Aorta (tissue), 5 donors: ENCODE measurements at places on chromosomes 4 and X. TPM values are rescaled to one million over a fixed set of nuclear protein-coding genes. Genes with fewer than 3 reads are reported as not detected.

DNA sequence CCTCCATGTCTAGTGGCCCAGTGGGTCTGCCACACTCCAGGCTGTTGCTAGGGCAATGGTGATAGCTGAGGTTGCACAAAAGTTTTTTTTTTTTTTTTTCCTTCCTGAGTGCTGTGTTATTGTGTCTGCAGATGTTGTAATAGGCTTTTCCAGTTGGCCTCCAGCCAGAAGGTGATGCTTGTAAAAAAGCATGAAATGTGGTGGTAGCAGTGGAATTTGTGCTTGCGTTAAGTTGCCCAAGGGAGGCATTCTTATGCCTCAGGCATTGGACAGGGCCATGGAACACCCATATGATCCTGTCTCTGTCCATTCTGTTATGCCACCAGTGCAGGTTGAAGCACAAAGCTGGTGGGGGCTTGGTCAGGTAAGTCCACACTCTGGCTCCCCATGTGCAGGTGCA, 660.5 kb upstream of the SPANXN1 start:
- no peak overlapping the region for H3K4me3 ChIP-seq
- H3K27ac ChIP-seq: no peak overlapping the region
- no peak for DNase-seq
- H3K36me3 ChIP-seq: no peaks in the 10 kb centered on the region
- no peaks in the 10 kb centered on the region for H3K27me3 ChIP-seq
- H3K4me1 ChIP-seq: no peaks in the 10 kb centered on the region

GRCh38 chr4:169768385-169768784, 10.6 kb upstream of the HPF1 start:
- no peaks in the 10 kb centered on the region for H3K27me3 ChIP-seq
- no peak overlapping the region for H3K27ac ChIP-seq
- H3K4me3 ChIP-seq: no peak overlapping the region
- no peak for DNase-seq
- no peaks in the 10 kb centered on the region for H3K36me3 ChIP-seq

GRCh38 chrX:69504626-69505612, 793 bp downstream of the NALF2 start:
- no peak overlapping the region for H3K27ac ChIP-seq
- peak overlapping the region; percentile 1 for H3K4me3 ChIP-seq
- no peaks in the 10 kb centered on the region for H3K27me3 ChIP-seq

DNA sequence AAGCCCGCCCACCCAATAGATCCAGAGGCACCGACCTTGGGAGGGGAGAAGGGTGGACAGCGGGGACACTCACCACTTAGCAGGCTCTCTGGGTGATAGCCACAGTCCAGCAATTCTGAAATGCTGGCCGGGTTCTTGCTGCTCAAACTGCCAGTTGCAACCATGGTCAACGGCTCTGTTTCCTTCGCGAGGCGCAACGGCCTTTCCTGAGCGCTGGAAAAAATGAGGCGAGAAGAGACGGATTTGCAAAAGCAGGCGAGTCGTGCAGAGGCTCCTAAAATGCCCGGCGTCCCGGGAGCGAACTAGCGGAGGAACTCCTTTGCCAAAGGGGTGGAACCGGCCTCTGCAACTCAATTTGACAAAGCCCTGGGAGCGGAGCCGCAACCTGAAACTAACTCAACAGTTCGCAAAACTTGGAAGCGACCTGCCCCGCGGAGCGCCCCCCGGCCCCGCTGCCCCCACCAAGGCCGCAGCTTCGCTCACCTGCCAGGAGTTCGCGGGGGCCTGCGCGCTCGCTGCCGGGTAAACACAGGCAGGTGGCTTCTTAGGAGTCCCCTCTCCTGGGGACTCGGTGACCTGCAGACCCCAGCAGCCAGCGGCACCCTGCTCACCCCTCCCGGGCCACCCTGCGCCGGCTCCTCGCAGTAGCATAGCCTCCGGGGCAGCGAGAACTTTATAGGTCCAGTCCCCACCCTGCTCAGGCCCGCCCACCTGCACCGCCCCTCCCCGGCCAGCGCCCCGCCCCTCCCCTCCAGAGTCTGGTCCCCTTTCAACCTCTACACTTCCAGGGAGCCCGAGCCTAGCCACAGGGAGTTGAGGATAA, at the start of gene DDIT4L:
Gene DDIT4L, minus strand, starts transcription at position 649 of the 823 bp plus-strand sequence. Its CDS starts 485 bp downstream, at position 164.
- DNase-seq: peak; percentile 82
- H3K4me3 ChIP-seq: peak within 1 kb of the TSS; percentile 79
- no peaks in the 10 kb centered on the region for H3K4me1 ChIP-seq
- no peak within 1 kb of the TSS for H3K27ac ChIP-seq

DNA sequence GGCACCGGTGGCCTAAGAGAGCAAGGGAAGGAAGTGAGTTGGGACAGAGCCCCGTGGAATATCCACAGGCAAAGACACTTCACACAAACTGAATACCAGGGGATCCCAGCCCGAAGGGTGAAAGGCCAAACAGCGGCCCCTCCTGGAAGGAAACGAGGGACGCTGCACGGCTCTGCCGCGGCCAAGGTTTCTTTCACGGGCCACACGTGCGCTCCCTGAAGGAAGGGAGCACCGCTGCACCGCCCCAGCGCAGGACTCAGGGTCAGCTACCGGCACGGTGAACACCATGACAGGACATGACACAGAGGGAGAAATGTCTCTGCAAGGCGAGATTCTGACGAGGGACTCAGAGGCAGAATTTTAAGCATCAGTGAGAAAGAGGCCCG, 31.5 kb upstream of the GTPBP6 start:
- H3K27me3 ChIP-seq: no peaks in the 10 kb centered on the region
- no peaks in the 10 kb centered on the region for H3K36me3 ChIP-seq
- H3K4me1 ChIP-seq: no peaks in the 10 kb centered on the region
- no peak overlapping the region for H3K27ac ChIP-seq
- no peak overlapping the region for H3K4me3 ChIP-seq

DNA sequence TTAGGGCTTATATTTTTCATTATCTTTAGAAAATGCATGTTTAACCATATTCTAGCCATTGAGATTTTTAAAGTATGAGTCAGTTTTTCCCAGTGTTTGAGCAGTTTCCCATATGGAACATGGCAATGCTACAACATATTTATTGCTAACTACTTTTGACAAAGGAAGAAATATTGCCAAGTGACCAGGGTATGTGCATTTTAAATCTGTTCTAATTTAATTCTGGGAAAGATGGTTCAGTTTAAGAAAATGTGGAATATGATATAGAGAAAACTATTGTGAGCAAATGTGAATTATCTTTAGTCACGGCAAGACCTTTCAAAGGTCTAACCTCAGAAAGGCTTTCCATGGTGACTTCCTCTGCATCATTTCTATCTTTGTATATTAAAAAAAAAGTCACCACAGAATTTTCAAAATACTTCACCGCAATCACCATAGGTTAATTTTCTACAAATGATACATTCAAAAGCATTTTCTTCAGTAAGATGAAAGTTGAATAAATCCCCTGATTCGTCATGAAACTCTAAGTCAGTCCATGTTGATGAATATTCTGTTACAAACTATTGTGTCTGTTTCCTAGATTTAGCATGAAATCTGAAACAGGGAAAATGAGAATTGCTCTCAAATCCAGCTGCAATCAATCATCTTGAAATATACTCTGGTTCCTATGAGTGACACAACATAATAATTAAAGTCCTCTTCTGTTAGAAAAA, 2349.0 kb upstream of the TENM3 start:
- no peak overlapping the region for H3K4me3 ChIP-seq
- H3K27me3 ChIP-seq: no peaks in the 10 kb centered on the region
- no peaks in the 10 kb centered on the region for H3K36me3 ChIP-seq
- no peak overlapping the region for H3K27ac ChIP-seq

DNA sequence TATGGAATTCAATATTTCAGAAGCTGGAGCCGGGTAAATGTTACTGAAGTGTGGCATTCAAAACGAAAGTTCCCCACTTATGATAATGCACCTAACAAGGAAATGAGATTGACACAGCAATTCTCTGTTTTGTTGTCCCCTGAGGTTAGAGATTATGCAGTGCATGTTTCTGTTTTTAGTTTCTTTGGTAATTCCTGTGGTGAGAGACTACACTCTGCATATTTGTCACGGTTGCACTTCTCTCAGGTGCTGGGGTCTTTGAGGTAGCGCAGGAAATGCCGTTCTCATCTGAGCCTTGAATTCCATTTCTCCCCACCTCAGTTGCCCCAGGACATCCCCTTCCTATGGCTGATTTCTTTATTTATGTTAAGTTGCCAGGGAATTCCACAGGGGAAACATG, 15.3 kb upstream of the BEND4 start:
- no peak overlapping the region for H3K4me3 ChIP-seq
- DNase-seq: no peak
- no peaks in the 10 kb centered on the region for H3K27me3 ChIP-seq
- no peaks in the 10 kb centered on the region for H3K36me3 ChIP-seq
- H3K27ac ChIP-seq: no peak overlapping the region

- H3K36me3 ChIP-seq: no peaks in the 10 kb centered on the region
- H3K27me3 ChIP-seq: no peaks in the 10 kb centered on the region
- H3K4me3 ChIP-seq: no peak overlapping the region
- H3K27ac ChIP-seq: no peak overlapping the region
- no peak for DNase-seq
Observed at GRCh38 chrX:3295731-3296130, 50.7 kb downstream of the MXRA5 start.

DNA sequence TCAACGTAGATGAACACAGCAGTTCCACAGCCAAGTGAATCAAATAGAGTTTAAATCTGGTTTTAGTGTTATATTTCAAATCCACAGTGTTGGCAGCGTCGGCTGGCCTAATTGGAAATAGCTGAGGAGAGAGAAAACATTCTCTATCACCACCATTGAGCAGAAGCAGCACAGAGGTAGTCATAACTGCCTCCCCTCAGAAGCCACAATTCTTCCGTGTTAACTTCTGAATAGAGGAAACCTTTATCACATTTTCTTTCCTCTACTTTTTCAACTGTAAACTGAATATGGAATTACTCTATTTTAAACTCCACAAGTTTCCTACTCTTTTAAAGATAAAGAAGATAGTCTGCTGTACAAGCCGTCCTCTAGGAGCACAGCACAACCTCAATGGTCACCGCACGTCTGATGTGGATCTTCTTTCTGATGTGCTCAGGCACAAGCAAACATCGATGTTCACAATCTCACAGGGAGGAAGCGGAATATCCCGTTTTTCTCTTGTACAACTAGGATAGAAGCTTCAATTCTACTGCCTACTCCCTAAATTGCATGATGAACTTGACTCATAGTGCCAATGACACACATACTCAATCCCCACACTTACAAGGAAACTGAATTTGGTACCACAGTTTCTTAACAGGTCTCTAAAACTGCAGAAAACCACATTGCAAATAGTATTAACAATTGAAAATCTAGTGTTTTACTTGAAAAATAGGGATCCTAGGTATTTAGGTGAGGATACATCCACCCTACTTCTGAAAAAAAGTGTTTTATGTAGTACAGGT, 217.8 kb upstream of the ETNPPL start:
- H3K4me1 ChIP-seq: no peaks in the 10 kb centered on the region
- H3K36me3 ChIP-seq: no peaks in the 10 kb centered on the region
- no peak for DNase-seq
- no peak overlapping the region for H3K27ac ChIP-seq
- H3K27me3 ChIP-seq: no peaks in the 10 kb centered on the region
- no peak overlapping the region for H3K4me3 ChIP-seq

GRCh38 chr4:134668237-134668636, 466.6 kb upstream of the PABPC4L start:
- H3K4me1 ChIP-seq: no peaks in the 10 kb centered on the region
- no peak overlapping the region for H3K4me3 ChIP-seq
- H3K27me3 ChIP-seq: no peaks in the 10 kb centered on the region
- DNase-seq: no peak
- no peaks in the 10 kb centered on the region for H3K36me3 ChIP-seq

- no peak for DNase-seq
- H3K27ac ChIP-seq: no peak overlapping the region
- no peaks in the 10 kb centered on the region for H3K27me3 ChIP-seq
- no peak overlapping the region for H3K4me3 ChIP-seq
- H3K4me1 ChIP-seq: no peaks in the 10 kb centered on the region
Observed at GRCh38 chr4:143782521-143782920, 82.0 kb upstream of the FREM3 start.

DNA sequence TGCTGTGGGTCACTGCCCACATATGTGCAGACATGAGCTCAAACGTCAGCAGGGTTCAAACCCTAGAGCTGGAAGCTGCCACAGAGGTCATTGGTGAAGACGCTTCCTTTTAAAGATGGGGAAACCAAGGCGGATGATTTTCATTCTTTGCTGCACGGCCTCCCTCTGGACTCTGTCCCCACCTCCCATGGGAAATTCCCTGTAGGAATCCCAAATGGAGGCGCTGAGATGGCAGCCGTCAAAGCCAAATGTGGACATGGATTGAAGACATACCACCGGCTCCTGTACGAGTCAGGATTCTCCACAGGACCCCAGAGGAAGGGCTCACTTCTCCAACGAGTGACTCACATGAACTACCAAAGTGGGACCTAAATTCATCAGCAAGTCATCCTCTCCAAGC, 286.4 kb downstream of the CRLF2 start:
- no peak for DNase-seq
- H3K27me3 ChIP-seq: no peaks in the 10 kb centered on the region
- H3K4me1 ChIP-seq: no peaks in the 10 kb centered on the region
- no peak overlapping the region for H3K4me3 ChIP-seq
- H3K27ac ChIP-seq: no peak overlapping the region
- H3K36me3 ChIP-seq: no peaks in the 10 kb centered on the region

GRCh38 chrX:25202827-25203226, 187.1 kb upstream of the ARX start:
- H3K4me1 ChIP-seq: no peaks in the 10 kb centered on the region
- DNase-seq: no peak
- H3K4me3 ChIP-seq: no peak overlapping the region
- no peaks in the 10 kb centered on the region for H3K36me3 ChIP-seq
- H3K27ac ChIP-seq: no peak overlapping the region

GRCh38 chrX:17459008-17459611, 84.1 kb downstream of the NHS start:
- no peaks in the 10 kb centered on the region for H3K36me3 ChIP-seq
- no peaks in the 10 kb centered on the region for H3K27me3 ChIP-seq
- H3K4me3 ChIP-seq: no peak overlapping the region
- H3K27ac ChIP-seq: no peak overlapping the region
- H3K4me1 ChIP-seq: no peaks in the 10 kb centered on the region
- DNase-seq: no peak

- H3K4me3 ChIP-seq: no peak overlapping the region
- no peaks in the 10 kb centered on the region for H3K27me3 ChIP-seq
- no peak for DNase-seq
- H3K4me1 ChIP-seq: no peaks in the 10 kb centered on the region
- no peak overlapping the region for H3K27ac ChIP-seq
- no peaks in the 10 kb centered on the region for H3K36me3 ChIP-seq
Observed at GRCh38 chr4:137545461-137545861, 13.2 kb upstream of the PCDH18 start.

DNA sequence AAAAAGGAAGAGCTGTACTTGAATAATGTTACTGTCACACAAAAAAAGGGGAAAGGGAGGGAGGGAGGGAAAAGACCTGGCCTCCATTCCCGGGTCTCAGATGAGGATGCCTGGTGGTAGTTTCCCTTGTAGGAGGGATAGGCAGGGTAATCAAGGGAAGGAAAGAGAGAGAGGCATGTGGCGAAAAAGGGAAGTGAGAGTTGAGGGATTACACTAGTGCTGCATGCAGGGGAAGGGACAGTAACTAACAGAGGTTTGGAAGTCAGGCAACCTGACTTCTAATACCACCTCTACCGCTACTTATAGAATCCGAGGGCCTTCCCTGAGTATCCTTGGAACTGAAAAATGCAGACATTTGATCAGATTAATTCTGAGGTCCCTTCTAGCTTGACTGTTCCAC, 821.7 kb upstream of the FTHL17 start:
- H3K36me3 ChIP-seq: no peaks in the 10 kb centered on the region
- H3K27me3 ChIP-seq: no peaks in the 10 kb centered on the region
- H3K4me3 ChIP-seq: no peak overlapping the region
- no peak overlapping the region for H3K27ac ChIP-seq
- no peaks in the 10 kb centered on the region for H3K4me1 ChIP-seq

RASSF6 gene
- total RNA-seq: not detected

NPNT gene
- 354 TPM for total RNA-seq

ENPP6 gene
- total RNA-seq: 1.8 TPM

ARMCX6 gene
- 38.3 TPM for total RNA-seq

PPP1R2C gene
- not detected for total RNA-seq

UCHL1 gene
- total RNA-seq: 49.2 TPM

DOK7 gene
- 3.3 TPM for total RNA-seq
